ENCODE measurements at places on chromosomes 6 and 20. TPM values are rescaled to one million over a fixed set of nuclear protein-coding genes. Genes with fewer than 3 reads are reported as not detected.

RIPPLY2 gene
- not detected for total RNA-seq

ELMO2 gene
- total RNA-seq = 43.7 TPM

SRPK1 gene
- 49.2 TPM for total RNA-seq

GPR63 gene
- 2.4 TPM for total RNA-seq

PRDM13 gene
- not detected for total RNA-seq

ATP6V1G2 gene
- not detected for total RNA-seq

MTCH1 gene
- total RNA-seq = 165 TPM

TCP11 gene
- total RNA-seq = not detected

CTAGE9 gene
- not detected for total RNA-seq

PGC gene
- total RNA-seq = not detected

OR12D3 gene
- total RNA-seq = not detected

GRCh38 chr6:15515226-15515625 lies 147.6 kb downstream of the DTNBP1 start:
- DNase-seq = no peak

GRCh38 chr6:125363039-125363823 lies 61.5 kb upstream of the HDDC2 start:
- peak; percentile 26 for DNase-seq

DNA sequence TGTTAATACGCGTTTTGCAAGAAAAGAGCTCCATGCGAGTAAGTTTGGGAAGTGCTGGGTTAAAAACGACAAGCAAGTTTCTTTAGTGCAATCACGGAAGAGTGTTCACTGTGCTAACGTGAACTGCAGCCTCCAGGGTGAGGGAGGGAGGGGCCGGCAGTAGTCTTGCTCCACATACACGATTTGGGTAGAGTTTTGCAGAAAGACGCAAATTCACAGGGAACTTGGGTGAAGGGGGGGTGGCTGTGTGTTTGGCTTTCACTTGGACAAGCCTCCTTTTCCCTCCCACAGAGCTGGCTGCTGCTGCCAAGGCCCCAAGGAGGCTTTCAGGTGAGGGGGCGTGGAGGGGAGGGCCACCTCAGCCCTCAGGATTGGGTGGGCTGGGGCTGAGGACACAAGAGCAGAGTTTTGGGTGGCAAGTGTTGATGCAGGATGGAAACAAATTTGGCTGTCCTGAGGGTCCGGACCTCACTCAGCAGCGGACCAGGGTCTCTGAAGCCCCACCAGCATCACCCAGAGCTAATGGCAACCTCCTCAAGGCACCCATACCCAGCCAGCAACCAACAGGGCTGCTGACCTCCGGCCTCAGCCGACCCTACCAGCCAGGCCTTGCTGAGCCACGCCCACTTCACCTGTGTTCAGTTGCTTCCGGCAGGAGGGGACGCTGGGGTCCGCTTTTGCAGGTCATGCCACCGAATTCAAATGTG lies 204.5 kb downstream of the ERMARD start:
- no peak for DNase-seq

DNA sequence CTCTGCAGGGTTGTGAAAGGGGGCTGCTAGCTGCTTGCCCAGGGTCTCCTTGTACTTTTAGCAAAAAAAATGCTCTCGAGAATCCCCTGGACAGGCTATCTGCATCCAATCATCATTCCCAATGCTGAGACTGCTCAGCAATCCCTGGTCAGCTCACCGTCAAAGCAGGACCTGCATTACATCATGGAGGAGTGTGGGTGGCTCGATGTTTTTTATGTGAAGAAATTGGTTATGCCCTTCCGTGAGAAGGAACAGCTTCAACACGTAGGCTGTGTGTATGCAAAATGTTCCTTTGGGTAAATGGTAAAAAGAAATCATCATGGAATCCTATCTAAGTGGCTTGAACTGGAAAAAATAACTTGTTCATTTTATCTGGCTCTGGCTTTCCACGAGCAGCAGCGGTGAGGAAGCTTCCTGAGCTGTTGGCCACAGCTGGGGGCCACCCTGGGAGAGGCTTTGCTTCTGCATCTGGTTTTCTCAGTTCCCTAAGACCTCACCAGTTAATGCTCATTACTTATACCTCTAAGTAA lies 111.4 kb downstream of the FYN start:
- DNase-seq = no peak

DNA sequence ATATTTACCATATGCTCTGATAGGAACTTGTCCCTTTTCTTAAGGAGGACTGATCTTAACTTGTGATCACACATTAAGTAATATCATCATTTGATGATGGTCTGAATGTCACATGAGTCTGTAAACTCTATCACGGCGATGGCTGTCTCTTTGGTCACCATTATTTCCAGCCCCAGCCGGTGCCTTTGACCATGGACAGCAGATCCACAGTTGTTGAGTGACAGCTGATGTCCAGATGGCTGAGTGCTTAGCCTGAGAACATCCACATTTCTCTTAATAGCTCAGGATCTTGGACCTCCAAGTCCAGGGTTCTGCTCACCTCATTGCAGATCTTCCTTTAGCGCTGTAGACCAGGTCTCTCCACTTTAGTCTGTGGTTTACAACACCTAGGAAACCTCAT lies 171.0 kb downstream of the TBC1D7 start:
- no peak for DNase-seq

- no peak for DNase-seq
Observed at GRCh38 chr6:40444811-40445210, 142.4 kb downstream of the LRFN2 start.

- DNase-seq = no peak
Observed at GRCh38 chr6:70289299-70289698, 13.6 kb downstream of the COL9A1 start.

- no peak for DNase-seq
Observed at GRCh38 chr6:113921299-113921904, 49.5 kb downstream of the HDAC2 start.

DNA sequence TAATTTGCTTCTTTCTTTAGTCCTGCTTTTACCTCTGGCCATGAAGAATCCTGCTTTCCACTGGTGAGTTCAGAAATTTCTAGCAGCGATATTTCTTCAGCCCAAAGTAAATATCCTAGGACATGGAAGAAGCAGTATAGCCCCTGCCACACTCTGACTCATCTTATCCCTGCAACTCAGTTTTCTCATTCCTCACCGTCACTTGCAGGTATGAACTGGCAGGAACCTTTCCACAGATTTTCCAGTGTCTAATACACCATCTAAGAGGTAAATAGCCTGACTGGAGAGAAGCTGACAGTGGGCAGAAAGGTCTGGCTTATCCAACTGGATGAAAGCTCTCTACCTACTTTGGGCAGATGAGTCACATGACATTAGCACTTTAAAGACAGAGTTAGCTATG lies 816.7 kb upstream of the FLRT3 start:
- DNase-seq = no peak

DNA sequence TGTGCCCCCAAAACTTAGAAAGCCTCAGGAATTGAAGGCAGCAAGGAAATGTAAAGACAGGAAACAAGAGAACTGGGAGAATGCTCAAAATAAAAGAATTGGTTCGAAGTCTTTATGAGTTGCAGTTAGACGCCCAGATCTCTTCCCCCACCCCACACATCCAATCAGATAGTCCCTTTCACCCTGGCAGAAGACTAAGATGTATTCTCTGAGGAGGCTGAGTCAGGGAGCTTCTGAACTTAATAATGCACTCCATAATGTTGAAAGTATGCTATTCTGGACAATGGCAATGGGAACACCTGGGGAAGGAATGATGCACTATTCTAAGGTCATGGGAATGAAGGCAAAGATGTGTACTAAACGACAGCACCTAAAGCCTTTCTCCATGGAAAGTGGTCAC lies 173.6 kb downstream of the MTFR2 start:
- no peak for DNase-seq

- no peak for DNase-seq
Observed at GRCh38 chr6:143539734-143540133, 28.2 kb upstream of the FUCA2 start.

DNA sequence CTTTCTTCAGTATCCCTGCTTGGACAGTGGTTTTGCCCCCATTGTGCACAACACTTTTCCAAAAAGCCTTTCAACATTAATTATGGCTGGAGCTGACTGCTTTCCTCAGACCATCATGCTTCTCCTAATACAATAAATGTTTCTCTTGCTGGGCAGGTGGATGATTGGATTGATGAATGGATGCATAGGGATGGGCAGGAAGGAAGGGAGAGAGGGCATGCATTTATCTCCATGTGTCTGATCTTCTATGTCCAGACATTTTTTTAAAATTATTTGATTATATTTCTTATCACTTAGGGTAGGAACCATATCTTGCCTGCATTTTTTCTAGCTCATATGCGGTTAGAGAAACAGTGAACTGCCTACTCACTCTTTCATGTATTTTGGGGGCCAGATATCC lies 218.5 kb downstream of the PRL start:
- no peak for DNase-seq

- DNase-seq = no peak
Observed at GRCh38 chr6:5782783-5783547, 223.8 kb downstream of the NRN1 start.

- no peak for DNase-seq
Observed at GRCh38 chr20:63023071-63023935, 16.5 kb upstream of the BHLHE23 start.

- no peak for DNase-seq
Observed at GRCh38 chr6:135906542-135906941, 55.0 kb downstream of the PDE7B start.

GRCh38 chr6:136526196-136526930 lies 23.9 kb downstream of the MAP7 start:
- no peak for DNase-seq

DNA sequence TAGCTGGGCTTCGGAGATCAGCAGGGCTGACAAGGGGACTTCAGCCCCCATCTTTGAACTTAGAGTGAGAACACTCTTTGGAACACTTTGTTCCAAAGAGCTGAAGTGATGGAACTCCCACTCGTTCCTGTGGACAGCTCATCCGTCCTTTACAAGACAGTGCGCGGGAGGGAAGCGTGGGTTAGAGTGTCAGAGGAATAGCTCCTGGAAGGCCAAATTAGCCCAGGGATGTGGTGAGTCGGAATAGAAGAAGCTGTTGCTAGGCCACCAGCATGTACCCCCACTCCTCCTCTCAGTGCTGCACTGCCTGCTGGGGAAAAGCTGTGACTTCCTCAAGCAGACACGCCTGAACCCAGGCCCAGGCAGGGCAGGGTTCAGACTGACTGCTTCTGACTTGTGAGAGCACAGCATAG lies 1.7 kb downstream of the SDCBP2 start:
- no peak for DNase-seq

GRCh38 chr20:40082436-40082835 lies 606.6 kb downstream of the MAFB start:
- DNase-seq = no peak

DNA sequence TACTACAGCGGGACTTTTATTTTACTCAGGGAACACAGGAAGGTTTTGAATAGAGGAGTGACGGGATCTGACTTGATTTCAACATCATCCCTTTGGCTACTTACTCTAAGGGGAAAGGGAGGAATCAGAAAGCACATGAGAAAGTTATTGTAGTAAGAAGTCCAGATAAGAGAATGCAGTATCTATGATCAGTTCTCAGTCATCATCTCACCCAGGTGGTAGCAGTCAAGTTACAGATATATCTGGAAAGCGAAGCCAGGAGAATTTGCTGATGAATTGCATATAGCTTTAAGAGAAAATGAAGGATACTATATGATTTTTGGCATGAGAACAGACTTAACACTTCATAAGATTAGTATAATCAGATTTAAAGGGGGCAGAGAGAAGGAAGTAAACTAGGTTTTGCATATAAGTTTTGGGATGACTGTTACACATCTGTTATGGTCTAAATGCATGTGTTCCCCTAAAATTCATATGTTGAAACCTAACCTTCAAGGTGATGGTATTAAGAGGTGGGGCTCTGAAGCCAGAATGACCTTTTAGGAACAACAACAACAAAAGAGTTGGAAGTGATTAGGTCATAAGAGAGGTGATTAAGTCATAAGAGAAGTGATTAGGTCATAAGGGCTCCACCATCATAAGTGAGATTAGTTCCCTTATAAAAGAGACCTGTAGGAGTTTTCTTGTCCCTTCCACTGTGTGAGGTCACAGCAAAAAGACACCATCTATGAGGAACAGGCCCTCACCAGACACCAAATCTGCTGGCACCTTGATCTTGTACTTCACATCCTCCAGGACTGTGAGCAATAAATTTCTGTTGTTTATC lies 6.7 kb downstream of the RAD21L1 start:
- no peak for DNase-seq
